ENCODE measurements at places on chromosomes 5 and 9. TPM values are rescaled to one million over a fixed set of nuclear protein-coding genes. Genes with fewer than 3 reads are reported as not detected.

GRCh38 chr5:115297031-115297430 lies 577 bp upstream of the CCDC112 start:
- no peak for ATAC-seq

DNA sequence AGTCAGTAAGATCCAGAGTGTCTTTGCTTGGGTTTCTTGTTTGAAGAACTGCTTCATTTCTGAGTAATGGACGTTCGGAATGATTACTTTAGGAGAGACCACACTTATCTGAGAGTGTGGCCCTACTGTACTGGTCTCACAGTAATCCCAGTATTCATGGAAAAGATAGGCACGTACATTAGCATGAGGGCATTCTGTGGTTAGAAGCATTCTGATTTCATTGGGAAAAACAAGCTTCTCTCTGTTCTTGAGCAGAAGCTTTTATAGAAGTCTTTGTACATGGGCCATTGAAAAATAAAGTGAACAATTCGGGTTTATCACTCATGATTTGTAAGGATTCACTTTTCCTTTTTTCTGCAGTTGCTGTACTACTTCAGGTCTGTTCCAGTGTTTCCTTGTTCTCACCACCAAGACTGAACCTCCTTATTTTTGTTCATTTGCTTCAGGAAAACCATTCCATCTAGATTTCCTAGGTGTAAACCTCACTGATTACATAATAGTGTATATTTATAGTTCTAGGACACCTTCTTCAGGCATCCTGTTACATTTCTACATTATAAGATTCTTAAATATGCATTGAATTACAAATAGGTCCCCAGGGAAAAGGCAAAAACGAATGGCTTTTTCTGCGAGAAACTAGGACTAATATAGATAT lies 10.1 kb downstream of the TGFBR1 start:
- no peak for ATAC-seq

- peak; percentile 98 for ATAC-seq
These were observed 464.9 kb upstream of the BRINP1 start for GRCh38 chr9:119834064-119834620.

DNA sequence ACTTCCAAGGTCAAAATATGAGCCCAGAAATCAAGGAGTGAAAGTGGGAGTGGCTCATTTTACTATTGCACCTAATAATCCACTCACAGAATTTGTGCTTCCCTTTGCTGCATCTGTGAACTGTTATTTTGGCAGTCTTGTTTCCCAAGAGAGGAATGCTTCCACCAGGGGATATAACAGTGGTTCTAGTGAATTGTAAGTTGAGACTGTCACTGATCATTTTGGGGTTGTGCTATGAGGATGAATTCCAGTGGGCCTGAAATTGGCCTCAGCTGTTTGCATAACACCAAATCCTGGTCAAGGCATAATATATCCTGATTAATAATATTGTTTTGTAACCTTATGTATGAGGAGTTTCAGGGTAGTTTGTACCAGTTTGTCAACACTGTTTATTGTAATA lies 14.4 kb downstream of the FAM200C start:
- no peak for ATAC-seq

DNA sequence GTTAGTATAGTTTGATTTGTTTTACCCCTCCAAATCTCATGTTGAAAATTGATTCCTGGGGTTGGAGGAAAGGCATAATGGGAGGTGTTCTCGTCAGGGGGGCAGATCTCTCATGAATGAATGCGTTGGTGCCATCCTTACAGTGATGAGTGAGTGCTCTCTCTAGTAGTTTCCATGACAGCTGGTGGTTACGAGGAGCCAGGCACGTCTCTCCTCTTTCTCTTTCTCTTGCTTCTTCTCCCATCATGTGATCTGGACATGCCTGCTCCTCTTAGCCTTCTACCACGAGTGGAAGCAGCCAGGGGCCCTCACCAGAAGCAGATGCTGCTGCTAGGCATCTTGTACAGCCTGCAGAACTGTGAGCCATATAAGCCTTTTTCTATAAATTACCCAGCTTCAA lies 454.1 kb downstream of the EFNA5 start:
- ATAC-seq = no peak

CNTFR gene
- not detected for total RNA-seq

PCDHA4 gene
- 0.20 TPM for total RNA-seq
